Esophagus squamous epithelium (tissue), 5 donors: ENCODE measurements at places on chromosomes 5 and 9.

GRCh38 chr9:110575945-110576344 is 3.6 kb downstream of the SVEP1 start:
- no peak for DNase-seq

- DNase-seq = no peak
These were observed 91.9 kb downstream of the EHMT1 start for GRCh38 chr9:137710704-137711103.

- DNase-seq = no peak
These were observed 164.3 kb downstream of the SYK start for GRCh38 chr9:90966031-90966290.

DNA sequence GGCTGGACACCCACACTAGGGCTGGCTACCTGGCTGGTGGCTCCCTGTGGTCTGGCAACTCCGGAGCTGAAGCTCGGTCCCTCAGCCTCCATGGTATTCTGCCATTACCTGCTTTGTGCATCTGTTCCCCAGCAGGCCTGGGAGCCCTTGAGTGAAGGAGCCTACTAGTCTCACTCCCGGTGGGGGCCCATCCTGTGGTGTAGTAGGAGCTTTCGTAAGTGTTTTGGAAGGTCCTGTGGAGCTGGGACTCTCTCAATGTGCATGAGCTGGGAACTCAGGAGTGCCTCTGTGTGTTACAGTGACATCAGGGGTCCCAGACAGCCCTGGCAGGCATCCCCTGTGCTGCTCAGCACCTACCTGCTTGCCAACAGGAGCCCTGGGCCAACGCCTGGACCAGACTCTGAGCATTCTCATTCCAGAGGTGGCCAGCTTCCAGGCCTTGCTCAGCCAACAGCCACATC is 267.1 kb downstream of the GADD45G start:
- DNase-seq = no peak

GRCh38 chr9:8686516-8686915 is 886.9 kb upstream of the DMAC1 start:
- no peak for DNase-seq

DNA sequence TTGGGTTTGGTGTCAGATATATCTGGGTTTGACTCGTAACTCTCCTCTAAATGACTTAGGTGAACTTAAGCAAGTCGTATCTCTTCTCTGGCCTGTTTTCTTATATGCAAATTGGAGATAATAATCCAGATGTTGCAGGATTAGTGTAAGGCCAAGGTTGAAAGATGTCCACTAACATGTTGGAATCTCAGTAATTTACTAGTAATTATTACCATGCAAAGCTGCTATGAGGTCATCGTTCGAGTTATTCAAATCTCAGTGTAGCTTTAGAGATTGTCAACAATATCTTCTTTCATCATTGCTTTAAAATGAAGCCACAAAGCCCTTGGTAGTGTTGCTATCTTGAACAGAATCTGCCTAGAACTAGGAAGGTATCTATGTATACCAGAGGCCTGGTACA is 437.7 kb upstream of the KLF4 start:
- no peak for DNase-seq

GRCh38 chr5:38029397-38030065 is 189.7 kb upstream of the GDNF start:
- no peak for DNase-seq

DNA sequence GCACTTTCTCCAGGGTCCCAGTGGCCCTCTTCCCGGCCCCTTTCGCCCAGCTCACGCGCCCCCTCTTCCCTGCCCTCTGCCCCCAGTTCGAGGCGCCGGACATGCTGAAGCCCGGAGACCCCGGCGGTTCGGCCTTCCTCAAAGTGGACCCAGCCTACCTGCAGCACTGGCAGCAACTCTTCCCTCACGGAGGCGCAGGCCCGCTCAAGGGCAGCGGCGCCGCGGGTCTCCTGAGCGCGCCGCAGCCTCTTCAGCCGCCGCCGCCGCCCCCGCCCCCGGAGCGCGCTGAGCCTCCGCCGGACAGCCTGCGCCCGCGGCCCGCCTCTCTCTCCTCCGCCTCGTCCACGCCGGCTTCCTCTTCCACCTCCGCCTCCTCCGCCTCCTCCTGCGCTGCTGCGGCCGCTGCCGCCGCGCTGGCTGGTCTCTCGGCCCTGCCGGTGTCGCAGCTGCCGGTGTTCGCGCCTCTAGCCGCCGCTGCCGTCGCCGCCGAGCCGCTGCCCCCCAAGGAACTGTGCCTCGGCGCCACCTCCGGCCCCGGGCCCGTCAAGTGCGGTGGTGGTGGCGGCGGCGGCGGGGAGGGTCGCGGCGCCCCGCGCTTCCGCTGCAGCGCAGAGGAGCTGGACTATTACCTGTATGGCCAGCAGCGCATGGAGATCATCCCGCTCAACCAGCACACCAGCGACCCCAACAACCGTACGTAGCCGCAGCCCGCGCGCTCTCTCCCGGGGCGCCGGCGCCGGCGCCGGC is 1.0 kb downstream of the PRDM6 start:
- no peak for DNase-seq

DNA sequence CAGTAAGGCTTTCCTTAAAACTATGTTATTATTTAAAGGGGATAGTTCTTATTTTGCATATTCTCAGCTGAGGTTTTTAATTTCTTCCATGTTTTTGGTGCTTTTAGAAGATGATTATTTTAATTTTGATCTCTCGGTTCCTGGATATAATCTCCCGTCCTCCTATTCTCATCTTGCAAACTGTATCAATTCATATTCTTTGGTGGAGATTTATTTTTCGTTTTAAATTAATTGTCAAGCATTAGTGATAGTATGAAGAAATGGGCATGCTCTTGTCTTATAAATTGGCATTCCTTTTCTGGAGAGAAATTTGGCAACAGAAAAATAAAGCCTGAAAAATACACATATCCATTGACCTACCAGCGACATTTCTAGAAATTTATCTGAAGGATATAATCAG is 15.5 kb upstream of the GNAQ start:
- no peak for DNase-seq

GRCh38 chr9:36897478-36897877 is 136.6 kb downstream of the PAX5 start:
- no peak for DNase-seq
